Keratinocyte (primary cell): ENCODE measurements at places on chromosomes 1 and 21. TPM values are rescaled to one million over a fixed set of nuclear protein-coding genes. Genes with fewer than 3 reads are reported as not detected.

LCK gene
- polyA plus RNA-seq: 0.10 to 0.31 TPM (median 0.16 TPM) in 3 replicates

ADGRB2 gene
- polyA plus RNA-seq: 0.68 to 1.6 TPM (median 0.96 TPM) in 3 replicates

HIVEP3 gene
- 0.64 to 3.5 TPM (median 1.1 TPM) in 3 replicates for polyA plus RNA-seq

LCE2C gene
- 0.41 to 0.48 TPM in 2 of 3 replicates, not detected in the other for polyA plus RNA-seq

RUNX3 gene
- polyA plus RNA-seq: 0.01 to 0.10 TPM in 2 of 3 replicates, not detected in the other

SPATA1 gene
- polyA plus RNA-seq: 0.21 to 0.45 TPM (median 0.25 TPM) in 3 replicates

CMPK1 gene
- 35.5 to 63.8 TPM (median 37.0 TPM) in 3 replicates for polyA plus RNA-seq

VCAM1 gene
- polyA plus RNA-seq: not detected in 3 replicates

UBE2U gene
- not detected in 3 replicates for polyA plus RNA-seq

DNA sequence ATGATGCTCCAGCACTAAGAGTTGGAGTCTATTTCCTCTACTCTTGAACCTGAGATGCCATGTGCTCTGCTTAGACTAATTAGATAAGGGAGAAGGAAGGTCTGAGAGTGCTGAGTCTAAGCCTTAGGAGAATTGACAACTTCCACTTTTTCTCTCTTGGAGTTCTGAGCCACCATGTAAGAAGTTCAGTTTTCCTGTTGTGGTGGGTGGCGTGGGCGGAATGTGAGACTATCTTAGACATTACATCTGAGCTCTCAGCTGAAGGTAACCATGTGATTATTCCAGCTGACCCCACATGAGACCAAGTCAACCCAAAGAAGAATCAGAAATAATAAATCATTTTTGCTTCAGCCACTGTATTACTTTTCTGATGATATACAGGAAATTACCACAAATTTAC is 404.5 kb upstream of the LRRC7 start:
- no peak for DNase-seq

GRCh38 chr1:65940126-65940525 is 147.4 kb downstream of the PDE4B start:
- no peak for DNase-seq

GRCh38 chr21:34078915-34079314 is 5.5 kb downstream of the MRPS6 start:
- no peak for DNase-seq

DNA sequence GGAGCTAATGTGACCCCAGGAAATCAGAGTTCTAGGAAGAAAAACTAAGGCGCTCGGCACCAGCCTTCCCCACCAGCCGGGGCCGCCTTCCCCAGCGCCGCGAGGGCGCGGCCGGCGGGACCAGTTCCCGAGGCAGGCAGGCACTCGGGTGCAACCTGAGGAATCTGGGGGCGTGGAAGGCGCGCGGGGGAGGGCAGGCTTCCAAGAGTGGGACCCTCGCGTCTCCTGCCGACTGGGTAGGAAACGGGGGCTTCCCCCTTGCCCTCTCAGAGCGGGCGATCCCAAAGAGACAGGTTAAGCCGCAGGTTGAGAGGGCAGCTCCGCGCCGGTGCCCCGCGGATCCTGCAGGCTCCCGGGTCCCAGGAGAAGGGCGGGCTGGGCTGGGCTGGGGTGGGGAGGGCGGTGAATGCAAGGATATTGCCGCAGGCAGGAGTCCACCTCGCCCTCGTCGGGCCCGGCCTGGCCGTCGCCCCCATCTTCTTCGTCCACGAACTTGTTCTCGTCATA is 431 bp downstream of the ARPC5 start:
- no peak for DNase-seq

- no peak for DNase-seq
Observed at GRCh38 chr1:212754193-212754592, 37.4 kb downstream of the NSL1 start.

DNA sequence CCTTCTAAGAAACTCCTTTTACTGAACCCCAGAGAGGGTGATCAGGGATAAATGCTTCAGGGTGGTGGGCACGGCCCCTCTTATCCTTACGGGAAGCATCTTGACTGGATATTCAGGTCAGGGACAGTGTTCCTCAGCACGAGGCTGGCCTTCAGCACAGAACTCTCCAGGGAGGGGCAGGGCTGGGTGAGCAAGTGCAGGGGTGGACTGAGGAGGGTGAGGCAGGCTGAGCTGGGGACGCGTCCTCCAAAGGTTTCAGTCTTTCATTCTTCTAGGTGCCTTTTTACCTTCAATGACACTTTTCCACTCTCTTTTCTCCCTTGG is 52.3 kb downstream of the RASSF5 start:
- no peak for DNase-seq

DNA sequence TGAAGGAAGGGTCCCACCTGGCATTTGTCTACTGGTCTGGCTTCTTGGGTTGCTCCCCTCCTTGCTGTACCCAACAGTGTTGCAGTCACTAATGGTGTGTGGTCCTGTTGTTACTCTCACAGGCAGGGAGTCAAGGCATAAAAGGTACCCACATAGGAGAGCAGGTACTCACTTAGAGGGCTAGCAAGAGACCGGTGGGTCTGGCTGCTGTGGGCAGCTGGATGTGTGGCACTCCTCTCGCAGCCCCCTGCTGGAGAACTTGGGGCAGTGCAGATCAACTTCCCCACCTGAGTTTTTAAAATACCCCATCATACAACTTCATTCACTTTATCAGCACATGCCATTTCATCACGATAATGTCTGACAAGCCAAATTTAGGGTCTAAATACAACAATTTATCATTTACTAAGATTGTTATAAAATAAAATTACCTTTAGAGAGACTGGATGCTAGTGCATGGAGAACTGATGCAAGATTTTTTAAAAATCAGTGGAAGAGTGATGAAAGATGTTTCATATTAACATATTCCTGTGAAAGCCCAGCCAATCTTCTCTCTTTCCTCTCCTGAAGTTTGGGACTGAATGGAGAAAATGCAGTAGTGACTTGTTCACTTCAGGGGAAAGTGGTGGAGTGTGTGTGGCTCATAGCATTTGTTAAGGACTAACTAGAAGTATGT is 42.8 kb downstream of the ACP6 start:
- DNase-seq: peak; percentile 9

DNA sequence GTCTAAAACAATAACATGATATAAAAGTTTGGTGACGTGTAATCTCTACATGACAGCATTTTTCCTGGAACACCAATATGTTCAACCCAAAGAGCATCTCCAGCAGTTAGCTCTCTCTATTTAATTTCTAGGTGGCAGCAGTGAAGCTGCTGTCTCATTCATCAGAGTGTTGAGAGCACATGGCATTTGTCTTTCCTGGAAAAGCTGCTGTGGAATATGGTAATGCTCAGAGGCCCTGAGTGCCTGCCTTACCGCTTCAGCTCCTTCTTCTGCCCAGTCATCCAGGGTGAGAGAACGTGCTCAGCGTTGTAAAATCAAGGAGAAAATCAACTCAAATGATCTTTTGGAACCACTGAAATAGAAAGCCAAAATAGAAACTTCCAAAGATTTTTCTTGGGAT is 640.7 kb downstream of the ADGRL2 start:
- no peak for DNase-seq

DNA sequence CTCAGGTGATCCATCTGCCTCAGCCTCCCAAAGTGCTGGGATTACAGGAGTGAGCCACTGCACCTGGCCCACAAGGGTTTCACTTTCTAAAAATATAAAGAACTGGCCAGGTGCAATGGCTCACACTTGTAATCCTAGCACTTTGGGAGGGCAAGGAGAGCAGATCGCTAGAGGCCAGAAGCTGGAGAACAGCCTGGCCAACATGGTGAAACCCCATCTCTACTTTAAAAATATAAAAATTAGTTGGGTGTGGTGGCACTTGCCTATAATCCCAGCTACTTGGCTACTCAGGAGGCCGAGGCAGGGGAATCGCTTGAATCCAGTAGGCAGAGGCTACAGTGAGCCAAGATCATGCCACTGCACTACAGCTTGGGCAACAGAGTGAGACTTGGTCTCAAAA is 25.7 kb downstream of the MRPL39 start:
- DNase-seq: no peak

GRCh38 chr1:53381790-53382401 is 54.0 kb upstream of the LRP8 start:
- DNase-seq: no peak

- no peak for DNase-seq
Observed at GRCh38 chr1:66278260-66279021, 255.5 kb upstream of the SGIP1 start.

GRCh38 chr1:168480997-168481396 is 62.8 kb downstream of the XCL2 start:
- DNase-seq: no peak

GRCh38 chr1:67580691-67581403 is 104.2 kb upstream of the GADD45A start:
- no peak for DNase-seq

DNA sequence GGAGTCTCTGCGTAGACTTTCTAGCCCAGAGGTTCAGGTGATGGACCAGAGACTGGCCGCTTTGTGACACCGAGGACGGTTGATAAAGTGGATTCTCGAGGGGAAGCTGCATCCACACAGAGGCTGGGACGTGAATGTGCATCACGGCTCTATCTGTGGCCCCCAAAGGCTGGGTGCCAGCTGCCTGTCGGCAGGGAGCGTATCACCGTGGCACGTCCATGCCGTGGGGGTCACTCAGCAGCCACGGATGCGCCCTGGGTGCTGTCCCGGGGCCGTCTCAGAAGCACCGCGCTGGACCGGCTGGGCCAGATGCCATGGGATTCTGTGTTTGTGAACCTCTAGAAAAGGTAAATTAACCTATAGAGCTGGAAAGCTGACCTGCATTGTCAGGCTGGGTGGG is 57.2 kb upstream of the TRAPPC10 start:
- DNase-seq: no peak

DNA sequence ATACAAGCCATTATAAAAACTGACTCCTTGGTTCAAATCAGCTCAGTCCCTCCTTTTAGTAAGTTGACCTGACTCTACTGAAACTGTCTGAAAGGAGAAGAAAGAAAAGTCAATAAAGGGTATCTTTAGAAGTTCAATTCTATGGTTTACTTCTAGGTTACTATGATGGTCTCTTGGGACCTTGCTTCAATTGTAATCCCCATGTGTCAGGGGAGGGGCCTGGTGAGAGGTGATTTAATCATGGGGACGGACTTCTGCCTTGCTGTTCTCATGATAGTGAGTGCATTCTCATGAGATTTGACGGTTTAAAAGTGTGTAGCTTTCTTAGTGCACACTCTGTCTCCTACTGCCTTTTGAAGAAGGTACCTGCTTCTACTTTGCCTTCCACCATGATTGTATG is 31.7 kb upstream of the FNBP1L start:
- no peak for DNase-seq

- no peak for DNase-seq
Observed at GRCh38 chr1:198873696-198874230, 234.9 kb downstream of the PTPRC start.

DNA sequence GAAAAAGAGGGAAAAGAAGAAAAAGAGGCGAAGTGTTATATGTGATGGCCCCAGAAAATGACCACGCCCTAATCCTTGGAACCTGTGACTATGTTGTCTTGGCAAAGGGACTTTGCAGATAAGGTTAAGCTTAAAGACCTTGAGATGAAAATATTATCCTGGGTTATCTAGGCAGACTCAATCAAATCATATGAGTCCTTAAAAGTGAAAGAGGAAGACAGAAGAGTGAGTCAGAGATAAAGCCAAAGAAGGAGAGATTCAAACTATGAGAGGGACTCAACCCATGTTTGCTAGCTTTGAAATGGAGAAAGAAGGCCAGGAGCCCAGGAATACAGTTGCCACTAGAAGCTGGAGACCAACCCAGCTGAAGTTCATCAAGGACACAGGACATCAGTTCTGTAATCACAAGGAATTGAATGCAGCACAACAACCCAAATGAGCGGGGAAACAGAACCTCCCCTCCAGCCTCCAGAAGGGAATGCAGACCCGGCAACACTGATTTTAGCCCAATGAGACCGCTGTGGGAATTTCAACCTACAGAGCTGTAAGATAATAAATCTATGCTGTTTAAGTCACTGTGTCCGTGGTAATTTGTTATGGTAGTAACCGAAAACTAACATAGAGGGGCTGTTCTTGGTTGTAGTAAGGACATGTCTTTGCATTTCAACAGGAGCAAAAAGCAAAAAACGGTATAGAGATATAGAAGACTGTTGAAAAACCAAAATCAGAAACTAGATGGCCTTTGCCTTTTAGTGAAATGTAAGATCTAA is 4.2 kb upstream of the RGS8 start:
- no peak for DNase-seq
